ENCODE measurements at places on chromosomes 4 and X.

DNA sequence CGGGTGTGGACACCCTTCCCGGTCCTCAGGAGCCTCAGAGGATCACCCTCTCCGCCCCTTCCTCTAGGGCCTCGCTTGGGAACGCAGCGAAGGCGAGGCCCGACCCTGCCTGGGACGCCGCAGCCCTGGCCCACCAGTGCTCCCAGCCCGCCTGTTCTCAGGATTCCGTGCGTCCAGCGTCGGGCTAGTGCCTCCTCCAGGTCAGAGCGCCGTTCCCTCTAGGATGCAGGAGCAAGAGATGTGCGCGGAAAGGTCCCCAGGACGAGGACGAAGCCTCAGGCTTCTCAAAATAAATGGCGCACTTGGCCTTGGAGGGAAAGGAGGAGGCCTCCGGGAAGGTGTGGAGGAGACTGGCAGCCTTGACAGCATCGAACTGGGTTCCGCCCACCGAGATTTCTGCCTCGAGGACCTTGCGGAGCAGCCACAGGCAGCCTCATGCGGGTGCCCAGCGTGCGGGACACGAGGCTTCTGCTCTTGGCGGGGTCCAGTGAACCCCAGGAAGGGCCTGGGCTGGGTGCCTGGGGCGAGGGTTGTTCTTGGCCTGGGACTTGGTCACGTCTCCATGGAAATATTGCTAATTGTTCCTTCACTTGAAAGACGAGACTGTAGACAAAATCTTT lies 35.1 kb downstream of the PITX2 start:
- no peak for DNase-seq

GRCh38 chrX:20542072-20542471 lies 275.4 kb upstream of the RPS6KA3 start:
- DNase-seq = no peak

- DNase-seq = no peak
These were observed 26.6 kb downstream of the PLAC1 start for GRCh38 chrX:134631426-134632346.

- DNase-seq = no peak
These were observed 4.5 kb downstream of the CBR4 start for GRCh38 chr4:169005453-169006099.

- DNase-seq = no peak
These were observed 27.4 kb downstream of the HOPX start for GRCh38 chr4:56653461-56654237.

GRCh38 chr4:2085496-2085901 lies 26.4 kb downstream of the NAT8L start:
- no peak for DNase-seq

DNA sequence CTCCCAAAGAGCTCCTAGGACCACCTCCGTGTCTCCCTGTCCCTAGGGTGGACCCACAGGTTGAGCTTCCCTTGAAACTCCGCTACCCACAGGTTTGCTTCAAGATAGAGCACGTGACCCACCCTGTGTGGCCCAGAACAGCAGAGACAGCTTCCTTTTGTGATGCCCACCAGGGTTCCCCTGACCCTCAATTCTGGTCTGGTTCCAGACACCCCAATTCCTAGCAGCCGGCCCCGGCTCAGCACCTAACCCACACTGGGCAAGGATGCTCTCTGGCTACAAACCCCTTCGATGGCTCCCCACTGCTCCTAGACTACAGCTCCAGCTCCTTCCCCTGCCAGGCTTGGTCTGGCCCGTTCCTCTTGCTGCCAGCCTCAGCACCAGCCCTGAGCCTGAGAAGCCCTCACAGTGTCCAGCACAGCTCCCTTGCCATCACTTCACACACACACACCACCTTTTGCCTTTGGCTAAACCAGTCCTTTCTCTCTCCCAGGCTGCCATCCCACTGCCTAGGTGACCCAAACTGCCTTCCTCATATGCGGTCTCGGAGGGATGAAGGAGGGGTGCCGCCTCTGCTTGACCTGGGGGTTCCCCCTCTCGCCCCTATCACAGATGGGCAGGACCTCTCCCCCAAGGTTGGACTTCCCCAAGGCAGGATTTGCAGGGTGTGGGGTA lies 6.2 kb downstream of the PNCK start:
- DNase-seq = no peak

- DNase-seq = no peak
These were observed 7.9 kb downstream of the TRIML1 start for GRCh38 chr4:188147176-188147575.

DNA sequence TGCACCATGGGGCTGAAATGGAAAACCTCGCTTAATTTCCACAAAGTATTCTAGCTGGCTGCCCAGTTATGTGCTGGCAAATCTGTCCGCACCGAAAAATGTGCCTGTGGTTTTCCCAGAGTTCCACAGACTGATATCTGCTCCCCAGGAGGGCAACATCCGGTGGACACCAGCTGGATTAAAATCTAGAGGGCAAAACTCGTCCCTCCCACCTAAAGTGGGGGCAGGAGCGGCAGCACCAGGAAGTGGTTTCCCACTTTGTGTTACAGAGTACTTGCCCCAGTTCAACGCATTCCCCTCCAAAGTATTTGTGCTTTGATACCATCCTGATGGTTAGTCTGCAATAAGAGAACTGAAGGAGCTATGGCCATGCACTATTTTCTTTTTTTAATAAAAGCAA lies 187.6 kb downstream of the TSPAN5 start:
- DNase-seq = no peak

GRCh38 chr4:86917212-86918039 lies 17.4 kb upstream of the AFF1 start:
- no peak for DNase-seq

GRCh38 chrX:29547877-29548276 lies 667.5 kb upstream of the MAGEB2 start:
- DNase-seq = no peak

GRCh38 chr4:1808396-1808795 lies 15.3 kb downstream of the FGFR3 start:
- no peak for DNase-seq

DNA sequence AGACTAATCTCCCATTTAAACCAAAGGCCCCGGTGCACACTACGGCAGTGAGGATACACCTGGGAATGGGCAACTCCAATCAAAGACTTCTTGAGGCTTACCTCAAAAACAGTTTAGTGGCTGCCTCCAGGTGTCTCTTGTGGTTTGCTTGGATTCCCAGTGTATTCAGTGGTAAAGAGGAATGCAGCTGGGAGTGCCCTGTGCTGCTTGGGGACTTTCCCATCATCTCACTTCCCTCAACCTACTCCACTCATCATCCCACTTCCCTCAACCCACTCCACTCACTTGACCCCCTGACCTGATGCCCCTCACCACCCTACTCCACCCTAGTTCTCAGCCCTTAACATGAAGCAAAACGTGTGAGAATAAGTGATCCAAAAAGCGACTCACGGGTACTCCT lies 177.3 kb upstream of the ETNPPL start:
- DNase-seq = no peak

- DNase-seq = no peak
These were observed 482.3 kb downstream of the ANKRD50 start for GRCh38 chr4:124230268-124230667.

DNA sequence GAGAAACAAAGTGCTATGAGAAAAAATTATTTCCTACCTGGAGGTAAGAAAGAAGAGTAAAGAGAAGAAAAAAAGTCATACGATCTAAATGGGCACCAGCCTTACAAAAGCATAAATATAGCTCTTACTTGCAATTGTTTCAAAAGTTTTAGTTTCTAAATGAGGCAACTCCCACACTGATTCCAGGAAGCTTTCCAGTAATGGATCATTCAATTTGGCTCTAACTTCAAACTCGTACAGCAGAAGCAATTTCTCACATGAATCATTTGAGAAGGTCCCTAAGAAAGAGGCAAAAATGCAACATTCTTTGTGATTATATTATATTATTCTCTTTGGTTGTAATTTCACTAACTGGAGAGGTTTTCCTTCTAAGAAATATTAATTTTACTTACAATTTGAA lies 109.9 kb downstream of the DLG3 start:
- no peak for DNase-seq

DNA sequence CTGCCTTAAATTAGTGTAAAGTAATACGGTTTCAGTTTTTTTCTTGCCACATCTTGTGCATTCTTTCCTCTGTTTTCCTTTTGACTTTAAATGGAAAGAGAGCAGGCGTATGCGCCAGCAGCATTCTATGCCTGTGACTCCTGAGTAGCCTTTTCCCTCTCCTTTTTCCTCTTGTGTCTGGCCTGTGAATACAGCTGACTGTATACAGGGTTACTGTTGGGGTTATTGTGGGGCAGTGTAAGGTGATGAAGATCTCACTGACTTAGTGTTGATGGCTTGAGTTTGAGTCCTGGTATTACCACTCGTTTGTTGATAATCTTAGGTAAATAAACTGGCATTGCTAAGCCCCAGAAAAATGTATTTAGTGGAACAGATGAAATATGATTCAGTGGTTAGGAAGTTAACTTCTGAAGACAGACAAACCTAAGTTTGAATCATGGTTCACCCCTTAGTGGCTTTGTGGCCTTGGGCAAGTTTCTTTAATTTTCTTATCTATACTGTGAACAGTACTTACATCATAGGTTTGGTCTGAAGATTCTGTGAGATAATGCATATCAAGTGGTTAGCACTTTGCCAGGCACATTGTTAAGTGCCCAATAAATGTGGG lies 105.1 kb downstream of the FNIP2 start:
- no peak for DNase-seq

GRCh38 chrX:151985531-151985930 lies 11.1 kb upstream of the GABRE start:
- DNase-seq = no peak

- DNase-seq = no peak
These were observed 127.9 kb downstream of the NEK1 start for GRCh38 chr4:169484485-169484884.

GRCh38 chrX:47745416-47745815 lies 86.4 kb upstream of the UXT start:
- DNase-seq = no peak

DNA sequence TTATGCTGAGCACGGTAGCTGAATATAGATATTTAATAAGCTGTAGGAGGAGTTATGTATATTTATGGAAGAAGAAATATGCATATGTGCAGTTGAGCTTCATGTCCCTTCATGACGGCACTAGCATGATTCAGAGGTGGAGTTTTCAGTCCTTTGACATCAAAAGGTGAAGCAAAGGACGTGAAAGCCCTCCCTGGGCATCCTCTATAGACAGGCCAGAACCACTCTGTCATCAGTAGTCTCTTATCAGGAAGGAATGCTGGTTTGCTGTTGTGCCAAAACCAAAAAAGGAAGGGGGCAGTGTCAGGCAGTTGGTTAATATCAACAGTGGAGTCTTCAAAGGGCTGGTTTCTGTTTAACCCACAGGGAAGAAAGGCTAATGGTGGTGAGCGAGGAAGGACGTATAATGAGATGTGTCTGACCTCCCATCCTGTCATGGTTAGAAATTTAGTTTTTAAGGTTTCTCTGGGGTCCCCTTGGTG lies 23.5 kb upstream of the IL2 start:
- no peak for DNase-seq

DNA sequence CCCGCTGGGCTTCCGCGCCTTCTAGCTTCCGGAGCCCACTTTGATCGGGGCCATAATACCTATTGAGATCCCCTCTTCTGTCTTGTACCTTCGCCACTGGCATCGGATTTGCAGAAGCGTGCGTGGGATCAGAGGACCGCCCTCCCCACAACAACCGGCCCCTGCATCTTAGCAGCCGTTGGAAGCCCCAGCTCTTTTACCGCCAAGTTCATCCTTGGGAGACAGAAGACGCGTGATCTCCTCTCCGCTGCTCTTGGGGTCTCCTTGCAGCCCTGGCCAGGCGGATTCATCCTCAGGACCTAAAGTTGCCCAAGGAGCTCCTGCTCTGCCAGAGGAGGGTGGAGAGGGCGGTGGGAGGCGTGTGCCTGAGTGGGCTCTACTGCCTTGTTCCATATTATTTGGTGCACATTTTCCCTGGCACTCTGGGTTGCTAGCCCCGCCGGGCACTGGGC lies 1.6 kb downstream of the SLIT2 start:
- DNase-seq = no peak

DNA sequence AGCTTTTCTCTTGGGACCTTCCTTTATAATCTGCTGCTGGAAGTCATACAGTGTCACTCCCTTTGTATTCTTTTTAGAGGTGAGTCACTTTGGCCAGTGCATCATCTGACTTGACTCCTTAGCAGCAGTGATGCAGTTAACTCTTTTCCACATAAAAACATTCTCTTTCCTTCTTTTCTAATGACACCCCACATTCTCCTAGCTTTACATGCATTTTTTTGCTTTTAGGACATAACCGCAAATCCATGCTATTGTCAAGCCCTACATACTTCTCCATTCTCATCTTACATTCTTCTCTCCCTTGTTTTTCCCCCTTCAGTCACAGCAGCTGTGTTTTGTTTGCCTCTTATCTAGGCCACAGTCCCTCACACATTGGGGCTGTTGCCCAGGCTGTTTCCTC lies 55.1 kb downstream of the ZNF330 start:
- no peak for DNase-seq

GRCh38 chrX:110317061-110317819 lies 645 bp downstream of the AMMECR1 start:
- no peak for DNase-seq

DNA sequence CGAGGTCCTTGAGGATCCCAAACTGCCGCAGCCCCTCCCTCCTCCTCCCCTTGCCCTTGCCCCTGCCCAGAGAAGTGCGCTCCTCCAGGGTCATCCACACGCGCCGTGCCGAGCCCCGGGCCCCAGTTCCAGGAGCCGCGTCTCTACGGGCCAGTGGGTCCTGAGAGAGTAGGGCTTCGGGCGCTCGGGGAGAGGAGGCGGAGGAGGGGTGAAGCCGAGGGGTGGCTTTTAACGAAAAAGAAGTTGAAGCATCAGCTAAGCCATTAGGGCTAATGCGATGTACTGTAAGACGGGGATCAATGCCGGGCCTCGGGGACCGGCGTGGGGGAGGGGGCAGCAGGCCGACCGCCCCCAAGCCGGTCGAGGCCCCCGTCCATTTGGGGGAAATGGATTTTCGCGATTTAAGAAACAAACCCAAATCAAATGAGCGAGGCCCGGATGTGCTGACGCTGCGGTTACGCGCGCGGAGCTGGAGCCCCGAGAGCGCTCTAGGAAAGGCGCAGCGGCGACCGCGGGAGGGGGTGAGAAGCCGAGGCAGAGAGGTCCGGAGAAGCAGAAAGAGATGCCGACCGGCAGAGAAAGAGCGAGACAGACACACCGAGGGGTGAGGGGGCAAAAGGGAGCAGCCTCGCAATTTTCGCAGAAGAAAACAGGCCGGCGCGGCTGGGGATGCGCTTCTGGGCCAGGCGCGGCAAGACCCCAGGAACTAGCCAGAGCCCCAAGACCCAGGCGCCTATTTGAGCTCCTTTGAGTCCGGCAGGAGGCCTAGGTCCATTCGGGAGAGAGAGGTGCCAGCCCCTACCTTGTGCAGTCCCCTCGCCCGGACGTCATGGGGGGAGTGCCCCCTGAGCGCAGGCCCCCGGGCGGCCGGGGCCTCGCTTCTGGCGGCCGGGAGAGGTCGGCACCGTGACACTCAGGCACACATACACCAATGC lies 13.6 kb downstream of the HMX1 start:
- DNase-seq = no peak

DNA sequence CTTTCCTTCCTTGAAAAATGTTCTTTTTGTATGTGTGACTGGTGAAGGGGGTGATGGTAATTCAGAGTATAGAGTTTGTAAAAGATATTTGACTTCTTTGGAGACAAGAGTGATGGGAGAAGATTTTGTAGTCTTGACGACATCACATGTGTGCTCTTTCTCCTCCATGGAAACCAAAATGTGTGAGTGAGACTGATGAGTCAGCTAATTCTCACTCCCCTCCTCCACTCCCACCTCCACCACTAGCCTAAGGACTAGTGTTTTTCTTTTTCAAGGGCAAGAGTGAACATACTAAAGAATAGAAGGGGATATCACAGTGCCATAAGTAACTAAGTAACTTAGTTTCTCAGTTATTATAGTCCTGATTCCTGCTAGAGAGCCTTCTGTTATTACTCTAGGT lies 14.0 kb upstream of the DGKK start:
- no peak for DNase-seq

Data from stimulated activated CD4-positive, alpha-beta T cell treated with anti-CD3 and anti-CD28 coated beads, TNF-alpha, amount 100 ng/mL, for 4 hours (primary cell).